Dermis blood vessel endothelial cell (primary cell): ENCODE measurements at places on chromosomes 16 and 17. TPM values are rescaled to one million over a fixed set of nuclear protein-coding genes. Genes with fewer than 3 reads are reported as not detected.

Gene C16orf54
- not detected in 2 replicates for total RNA-seq

Gene GALR2
- 0.19 TPM in 1 of 2 replicates, not detected in the other for total RNA-seq

Gene SEPTIN1
- total RNA-seq, result not detected in 2 replicates

Gene AKAP10
- total RNA-seq, result 23.8 and 26.1 TPM in 2 replicates
